Activated CD4-positive, alpha-beta T cell treated with anti-CD3 and anti-CD28 coated beads, Interleukin-2, Interleukin-6, amounts not matched to agents 100 ng/mL and 50 ng/mL, durations not matched to agents 16 hours and 8 hours (primary cell): ENCODE measurements at places on chromosomes 13 and 19.

GRCh38 chr13:42977219-42977659 lies 14.8 kb downstream of the EPSTI1 start:
- DNase-seq = no peak

DNA sequence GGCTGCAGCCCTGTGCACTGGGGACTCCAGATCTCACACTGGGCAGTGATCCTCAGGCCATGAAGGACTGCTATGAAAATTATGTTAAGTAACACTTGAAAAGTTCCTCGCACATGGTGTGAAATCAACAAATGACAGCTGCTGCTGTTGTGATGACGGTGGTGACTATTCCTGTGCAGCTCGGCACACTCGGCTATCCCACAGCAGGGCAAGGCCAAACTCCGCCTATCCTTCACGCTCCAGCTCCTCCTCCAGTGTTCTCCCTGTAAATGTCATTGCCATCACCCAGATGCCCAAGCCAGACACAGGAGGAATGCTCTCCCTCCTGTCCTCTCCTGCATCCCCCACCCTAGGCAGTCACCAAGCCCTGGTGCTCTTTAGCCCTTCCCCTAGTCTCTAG lies 31.3 kb downstream of the GRIK5 start:
- DNase-seq = no peak

GRCh38 chr19:55228015-55228391 lies 560 bp downstream of the TMEM86B start:
- DNase-seq = no peak

- no peak for DNase-seq
Measured at GRCh38 chr19:2309734-2310362, 1.9 kb upstream of the LINGO3 start.

- no peak for DNase-seq
Measured at GRCh38 chr19:8421484-8422461, 8.7 kb downstream of the MARCHF2 start.

GRCh38 chr19:8618751-8619150 lies 8.2 kb upstream of the ADAMTS10 start:
- no peak for DNase-seq

GRCh38 chr13:38002606-38003005 lies 133.0 kb upstream of the TRPC4 start:
- no peak for DNase-seq

DNA sequence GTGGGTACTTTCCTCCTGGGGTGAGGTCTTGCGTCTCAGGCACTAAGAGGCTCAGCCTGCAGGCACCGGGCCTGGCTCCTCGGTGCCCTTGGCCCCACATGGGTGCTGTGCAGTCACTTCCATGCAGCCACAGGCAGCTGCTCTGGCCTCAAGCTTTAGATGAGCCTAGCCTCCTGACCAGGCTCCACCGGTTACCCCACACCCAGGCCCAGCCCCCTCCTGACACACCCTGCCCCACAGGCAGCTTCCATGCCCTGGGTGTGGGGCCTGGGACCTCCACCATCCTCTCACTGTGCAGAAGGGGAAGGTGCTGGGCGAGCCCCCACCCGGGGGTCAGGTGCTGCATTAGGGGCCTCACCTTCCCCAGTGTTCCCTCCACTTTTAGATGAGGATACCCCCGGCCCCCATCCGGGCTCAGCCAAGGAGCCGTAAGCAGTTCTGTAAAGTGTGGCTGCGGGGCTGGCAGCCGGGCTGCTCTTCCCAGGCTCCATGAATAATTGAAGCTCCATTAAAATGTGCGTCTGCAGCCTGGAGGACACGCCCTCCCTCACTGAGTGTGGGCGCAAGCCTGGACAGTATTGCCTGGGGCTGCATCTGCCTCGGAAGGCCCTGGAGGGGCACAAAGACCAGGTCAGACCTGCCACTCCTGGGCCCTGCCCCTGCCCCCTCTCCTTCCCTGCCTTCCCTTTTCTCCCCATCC lies 72.5 kb upstream of the KCTD15 start:
- no peak for DNase-seq

- DNase-seq = no peak
Measured at GRCh38 chr13:85896516-85897450, 97.6 kb upstream of the SLITRK6 start.

- DNase-seq = no peak
Measured at GRCh38 chr13:41577436-41577835, 120.1 kb downstream of the RGCC start.

DNA sequence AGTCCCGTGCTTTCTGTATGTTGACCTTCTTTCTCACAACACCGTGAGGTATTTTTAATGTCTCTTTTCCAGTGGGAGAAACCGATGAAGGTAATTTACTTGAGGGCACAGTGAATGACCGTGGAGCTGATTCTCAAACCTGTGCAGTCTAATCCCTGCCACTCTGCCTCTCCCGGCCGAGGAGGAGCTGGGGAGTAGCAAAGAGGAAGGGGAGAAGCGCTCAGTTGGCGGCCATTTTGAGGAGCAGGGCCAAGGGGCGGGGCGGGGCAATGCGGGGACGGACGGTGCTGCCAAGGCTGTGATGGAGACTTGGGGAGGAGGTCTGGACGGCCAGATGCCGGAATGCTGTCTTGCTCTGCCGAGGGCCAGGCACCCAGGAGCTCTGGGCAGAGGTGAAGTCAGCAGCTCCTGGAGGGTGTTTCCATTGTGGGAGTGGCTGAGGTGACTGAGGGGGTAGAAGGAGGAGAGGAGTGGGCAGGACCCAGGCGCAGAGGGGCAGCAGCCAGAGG lies 12.4 kb upstream of the RANBP3 start:
- no peak for DNase-seq

GRCh38 chr13:114268344-114269280 lies 12.8 kb upstream of the UPF3A start:
- peak; percentile 22 for DNase-seq

DNA sequence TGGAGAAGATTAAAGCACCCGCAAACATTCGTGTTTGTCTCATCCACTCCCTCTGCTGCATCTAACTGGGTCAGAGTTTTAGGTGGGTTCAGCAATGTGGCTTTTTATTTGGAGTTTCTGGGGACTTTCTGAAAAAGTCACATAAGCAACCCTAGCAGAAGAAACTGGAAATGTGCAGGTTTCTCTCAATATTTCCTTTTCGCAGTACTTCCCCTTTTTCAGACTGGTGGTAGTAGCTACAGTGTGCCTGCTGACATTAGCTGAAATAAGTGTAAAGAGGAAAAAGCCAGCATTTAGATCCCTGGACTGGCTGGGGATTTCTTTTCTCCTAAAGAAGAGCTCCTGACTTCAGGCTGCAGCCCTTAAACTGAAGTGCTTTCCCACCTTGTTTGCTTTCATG lies 15.9 kb upstream of the OLFM4 start:
- no peak for DNase-seq

DNA sequence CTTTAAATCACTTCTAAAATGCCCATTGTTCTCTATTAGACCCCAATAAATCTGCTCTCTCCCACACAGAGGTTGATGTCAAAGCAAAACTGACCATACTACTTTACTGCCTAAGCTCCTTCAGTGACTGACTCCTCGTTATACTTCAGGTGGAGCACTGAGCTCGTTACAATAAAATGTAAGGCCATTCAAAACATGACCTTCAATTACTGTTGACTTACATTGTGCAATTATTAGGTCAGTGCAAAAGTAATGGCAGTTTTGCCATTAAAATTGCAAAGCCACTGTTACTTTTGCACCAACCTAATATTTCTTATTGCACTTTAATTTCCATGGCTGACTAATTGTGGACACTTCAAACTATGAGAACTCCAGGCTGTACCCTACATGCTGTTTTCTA lies 314.9 kb downstream of the MZT1 start:
- DNase-seq = no peak

DNA sequence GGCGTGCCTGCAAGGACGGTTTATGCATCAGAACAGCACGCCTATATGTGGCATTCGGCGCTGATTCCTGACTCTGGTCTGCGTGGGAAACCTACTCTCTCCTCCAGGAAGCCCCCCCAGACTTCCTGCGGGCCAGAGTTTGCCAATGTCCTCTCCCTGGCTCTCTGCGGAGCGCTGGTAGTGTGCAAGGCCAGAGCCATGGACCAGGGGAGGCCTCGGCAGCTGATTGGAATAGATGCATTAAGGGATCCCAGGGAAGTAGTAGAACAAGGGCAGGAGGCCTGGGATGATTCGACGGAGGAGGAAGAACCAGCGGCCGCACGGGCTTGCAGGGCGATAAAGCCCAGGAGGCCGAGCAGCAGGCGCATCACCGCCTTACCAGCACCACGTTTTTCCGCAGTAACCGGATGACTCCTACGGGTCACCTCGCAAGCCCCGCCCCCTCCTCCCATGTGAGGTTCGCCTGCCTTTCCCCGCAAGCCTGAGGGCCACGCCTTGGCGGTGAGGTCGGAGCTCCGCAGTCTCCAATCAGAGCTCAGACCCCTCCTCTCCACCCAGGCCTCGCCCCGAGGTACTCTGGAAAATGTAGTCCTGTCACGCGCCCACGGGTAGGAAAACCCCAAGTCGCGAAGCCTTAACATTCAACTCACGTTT lies 5.0 kb downstream of the CLEC11A start:
- peak; percentile 87 for DNase-seq

GRCh38 chr19:18612772-18613588 lies at the start of gene TMEM59L:
Gene TMEM59L, plus strand, starts transcription at chr19:18612870. Its CDS starts 89 bp downstream, at chr19:18612959.
- no peak for DNase-seq

DNA sequence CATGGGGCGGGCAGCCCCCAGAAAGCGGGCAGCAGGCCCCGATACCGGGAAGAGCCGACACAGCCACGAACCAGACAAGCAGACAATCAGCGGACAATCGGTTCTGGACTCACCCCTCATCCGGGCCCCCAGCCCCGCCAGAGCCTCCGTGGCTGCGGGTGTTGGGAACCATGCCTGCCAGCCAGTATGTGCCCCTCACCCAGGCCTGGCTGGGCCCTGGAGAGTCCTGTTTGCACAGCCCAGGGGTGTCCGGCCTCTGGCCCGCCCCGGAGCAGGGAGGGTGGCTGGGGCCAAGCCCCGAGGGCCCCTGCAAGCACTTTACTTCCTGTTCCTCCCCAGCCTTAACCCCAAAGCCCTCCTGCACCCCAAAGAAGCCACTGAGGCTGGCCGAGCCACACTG lies 7.8 kb downstream of the PODNL1 start:
- DNase-seq = no peak

- no peak for DNase-seq
Measured at GRCh38 chr13:35891507-35892441, 239.4 kb downstream of the DCLK1 start.

- DNase-seq = peak; percentile 25
Measured at GRCh38 chr19:15173746-15174404, 26.9 kb downstream of the NOTCH3 start.

DNA sequence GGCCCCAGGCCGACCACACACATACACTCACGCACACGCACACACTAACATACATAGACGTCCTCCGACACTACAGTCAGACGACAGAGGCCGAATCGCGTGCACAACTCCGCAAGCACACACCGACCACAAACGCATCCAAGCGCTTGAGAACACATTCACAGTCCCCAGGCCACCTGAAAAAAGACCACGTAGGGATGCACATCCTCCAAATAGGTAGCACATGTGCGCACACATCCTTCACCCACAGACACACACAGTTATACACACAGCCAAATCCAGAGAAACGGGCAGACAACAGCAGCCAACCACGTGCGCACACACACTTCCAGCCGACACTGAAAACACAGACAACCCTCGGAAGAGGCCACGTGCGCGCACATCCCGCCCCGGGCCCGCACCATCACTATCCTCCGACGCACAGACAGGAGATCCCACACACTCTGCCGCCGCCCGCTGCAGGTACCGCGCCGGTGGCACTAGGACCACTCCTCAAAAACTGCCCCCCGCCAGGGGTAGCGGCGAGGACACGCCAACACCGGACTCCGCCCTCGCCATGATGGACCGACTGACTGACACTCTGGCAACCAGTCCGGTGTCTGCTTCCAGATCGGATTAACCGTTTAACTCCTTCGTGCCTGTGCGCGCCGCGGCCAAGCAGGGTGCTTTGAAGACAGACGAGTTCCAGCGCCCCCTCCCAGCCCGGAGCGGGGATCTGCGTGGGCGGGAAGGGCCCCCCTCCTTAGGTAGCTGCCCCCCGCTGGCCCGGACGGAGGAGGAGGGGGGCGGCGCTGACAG lies 493 bp upstream of the PDE4A start:
- peak; percentile 57 for DNase-seq

DNA sequence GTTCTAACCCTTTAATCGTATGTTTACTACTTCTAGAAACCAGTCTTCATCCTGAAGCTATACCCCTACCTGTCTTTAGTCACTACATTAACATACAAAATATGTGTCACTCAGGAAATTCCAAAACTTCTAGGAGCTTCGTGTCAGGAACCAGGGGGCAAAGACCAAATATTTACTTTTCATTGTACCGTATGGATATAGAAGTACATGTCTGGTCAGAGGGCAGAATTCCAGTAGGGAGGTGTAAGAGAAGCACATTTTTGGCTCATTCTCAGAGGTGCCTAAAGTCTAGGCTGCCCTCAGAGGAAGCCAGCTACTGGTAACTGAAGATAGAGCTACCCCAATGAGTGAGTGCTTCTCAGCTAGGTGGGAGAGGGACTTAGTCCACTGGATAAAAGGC lies 320.7 kb downstream of the DIAPH3 start:
- DNase-seq = no peak

DNA sequence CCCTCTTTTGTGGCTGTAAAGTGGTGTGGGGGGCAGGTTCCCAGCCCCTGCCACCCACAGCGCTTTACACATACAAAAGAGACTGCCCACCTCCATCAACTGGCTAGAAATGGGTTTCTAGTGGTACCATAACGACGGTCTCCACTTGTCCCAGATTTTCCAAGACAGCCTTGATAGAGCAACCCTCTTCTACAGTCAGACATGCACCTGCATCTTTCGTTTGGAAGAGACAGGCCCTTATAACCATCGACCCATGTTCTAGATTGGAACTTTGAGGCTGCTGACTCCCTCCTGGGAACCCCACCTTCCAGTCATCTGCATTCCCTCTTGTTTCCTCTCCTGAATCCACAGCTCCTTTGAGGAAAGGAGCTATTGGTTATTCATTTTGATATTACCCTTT lies 63.1 kb downstream of the GSX1 start:
- DNase-seq = no peak

DNA sequence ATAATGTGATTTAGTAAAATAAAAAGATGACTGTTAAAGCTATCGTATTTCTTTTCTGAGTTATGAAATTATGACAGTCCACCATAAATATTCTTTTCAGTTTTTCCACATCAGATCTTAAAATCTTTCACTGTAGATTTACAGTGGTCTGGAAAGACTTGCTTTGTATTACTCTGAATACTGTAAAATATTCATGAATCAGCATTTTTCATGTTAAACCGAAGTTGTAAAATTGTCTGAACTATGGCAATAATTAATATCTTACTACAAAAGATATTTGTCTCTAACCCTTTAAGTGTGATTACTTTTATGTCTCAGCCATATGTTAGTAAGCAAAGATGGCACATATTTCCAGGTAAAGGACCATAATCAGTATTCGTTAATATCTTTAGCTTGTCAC lies 1397.2 kb upstream of the PCDH9 start:
- DNase-seq = no peak

- no peak for DNase-seq
Measured at GRCh38 chr19:32053376-32053775, 292.0 kb upstream of the ZNF507 start.

GRCh38 chr13:37009692-37010091 lies 9.1 kb downstream of the EXOSC8 start:
- no peak for DNase-seq

GRCh38 chr13:109370496-109370895 lies 415.9 kb downstream of the IRS2 start:
- DNase-seq = no peak

GRCh38 chr19:48878196-48879024 lies 6.2 kb downstream of the PPP1R15A start:
- peak; percentile 42 for DNase-seq
